A549 treated with DMSO at 1 μM for 4 hours (cell line): ENCODE measurements at places on chromosomes 1 and 21. TPM values are rescaled to one million over a fixed set of nuclear protein-coding genes. Genes with fewer than 3 reads are reported as not detected.

LCE1E gene
- 0.08 TPM in 1 of 5 replicates, not detected in the others for total RNA-seq

CFAP74 gene
- total RNA-seq, result 0.02 TPM in 1 of 5 replicates, not detected in the others

C21orf91 gene
- 1.8 to 3.3 TPM (median 2.1 TPM) in 5 replicates for total RNA-seq

OPRD1 gene
- 0.03 to 0.06 TPM (median 0.05 TPM) in 5 replicates for total RNA-seq

FAM3B gene
- not detected in 5 replicates for total RNA-seq

OR2T35 gene
- not detected in 5 replicates for total RNA-seq

EYA3 gene
- 6.5 to 7.8 TPM (median 7.2 TPM) in 5 replicates for total RNA-seq

ACTL8 gene
- total RNA-seq, result 1.7 to 2.0 TPM (median 1.8 TPM) in 5 replicates
